ENCODE measurements at places on chromosomes 7 and 10.
A peak's percentile ranks its signal among the peaks of the same experiment; 100 is the strongest.

DNA sequence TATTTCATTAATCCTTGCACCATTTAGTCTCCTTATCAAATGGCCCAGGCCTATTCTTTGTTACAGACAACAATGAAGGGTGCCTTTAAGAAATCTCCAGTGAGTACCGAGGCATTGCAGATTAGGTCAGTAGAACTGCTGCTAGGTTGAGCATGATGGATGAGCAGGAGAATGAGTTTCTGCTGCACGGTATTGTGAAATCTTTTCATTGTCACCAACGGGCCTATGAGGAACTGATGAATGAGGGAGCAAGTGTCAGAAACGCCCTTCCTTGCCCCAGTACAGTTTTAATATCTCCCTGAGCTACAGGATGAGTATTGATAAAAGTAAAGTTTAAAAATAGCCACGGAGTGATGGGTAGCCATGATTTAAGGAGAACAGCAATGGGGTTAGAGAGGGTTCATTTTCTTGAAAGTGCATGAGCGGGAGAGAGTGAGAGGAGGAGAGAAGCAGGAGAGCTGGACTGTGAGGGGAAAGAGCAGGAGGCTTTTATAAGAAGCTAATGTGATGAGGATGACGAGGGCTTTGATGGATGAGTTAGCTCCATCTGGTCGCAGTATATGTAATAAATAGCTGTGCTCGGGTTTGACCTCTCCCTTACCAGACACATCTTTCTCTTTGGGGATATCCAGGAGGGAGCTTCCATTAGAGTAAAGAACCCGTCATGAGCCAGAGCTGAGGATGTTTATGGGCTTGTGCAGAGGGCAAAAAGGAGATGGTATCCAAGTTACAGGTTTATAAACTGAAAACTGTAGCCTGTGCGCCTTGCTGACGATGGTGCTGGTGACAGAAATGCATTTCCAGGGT, 526.1 kb downstream of the LRMDA start:
- no peak for DNase-seq

DNA sequence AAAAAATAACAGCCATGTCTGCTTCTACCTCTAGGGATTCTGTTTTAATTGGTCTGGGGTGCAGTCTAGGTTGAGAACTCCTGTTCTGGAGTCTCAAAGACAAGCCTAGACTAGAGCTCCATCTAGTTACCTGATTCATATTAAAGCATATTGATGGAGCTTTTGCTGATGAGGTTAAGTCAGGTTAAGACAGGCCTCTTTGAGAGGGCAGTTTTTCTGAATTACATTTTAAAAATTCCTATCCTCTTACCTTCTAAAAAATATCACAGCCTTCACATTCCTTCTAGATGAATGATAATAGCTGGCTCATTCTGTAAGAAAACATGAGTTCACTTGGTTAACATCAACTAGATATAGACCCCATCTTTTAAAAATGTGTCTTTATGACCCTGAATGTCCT, 28.9 kb downstream of the MGAM start:
- DNase-seq = no peak

GRCh38 chr10:75011221-75011620, 100.2 kb upstream of the SAMD8 start:
- no peak for DNase-seq

DNA sequence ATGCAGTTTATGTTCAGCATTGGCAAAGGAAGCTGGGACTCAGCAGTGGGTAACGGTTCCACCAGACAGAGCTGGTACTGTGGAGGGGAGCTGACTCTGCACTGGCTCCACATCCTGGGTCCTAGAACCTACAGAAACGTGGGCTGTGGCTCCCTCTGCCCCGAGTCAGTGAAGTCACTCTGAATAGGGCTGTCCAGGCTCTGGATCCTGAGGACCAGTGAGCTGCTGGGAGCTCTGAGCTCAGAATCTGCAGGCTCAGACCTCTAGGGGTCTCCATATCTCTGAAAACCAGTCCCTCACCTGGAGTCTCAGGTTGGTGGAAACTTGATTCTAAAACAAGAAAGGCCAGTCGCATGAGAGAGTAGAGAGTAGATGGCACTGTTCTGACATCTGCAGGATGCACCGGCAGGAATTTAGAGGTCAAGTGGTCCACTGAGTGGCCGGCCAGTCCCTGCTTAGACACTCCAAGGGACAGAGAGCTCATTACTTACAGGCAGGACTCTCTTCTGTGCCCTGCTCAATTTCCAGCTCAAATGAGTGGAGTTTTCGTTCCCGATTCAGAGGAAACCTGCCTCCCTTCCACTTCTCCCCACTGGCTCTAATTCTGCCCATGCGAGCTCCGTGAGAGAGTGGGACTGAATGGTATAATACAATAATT, 18.6 kb downstream of the NPFFR1 start:
- DNase-seq = no peak

GRCh38 chr7:112149734-112150133, 56.5 kb downstream of the DOCK4 start:
- DNase-seq = no peak

DNA sequence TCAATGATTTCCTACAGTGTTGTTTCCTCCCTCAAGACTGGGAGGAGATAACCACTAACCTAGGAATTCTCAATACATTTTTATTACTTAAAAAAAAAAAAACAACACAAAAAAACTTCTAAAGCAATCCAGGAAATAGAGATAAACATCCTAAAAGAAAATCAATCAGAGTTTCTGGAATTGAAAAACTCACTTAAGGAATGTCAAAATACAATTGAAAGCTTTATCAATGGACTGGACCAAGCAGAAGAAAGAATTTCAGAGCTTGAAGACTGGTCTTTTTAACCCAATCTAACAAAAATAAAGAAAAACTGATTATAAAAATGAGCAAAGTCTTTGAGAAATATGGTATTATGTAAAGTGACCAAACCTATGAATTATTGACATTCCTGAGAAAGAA, 394.1 kb downstream of the XPNPEP1 start:
- DNase-seq = no peak

DNA sequence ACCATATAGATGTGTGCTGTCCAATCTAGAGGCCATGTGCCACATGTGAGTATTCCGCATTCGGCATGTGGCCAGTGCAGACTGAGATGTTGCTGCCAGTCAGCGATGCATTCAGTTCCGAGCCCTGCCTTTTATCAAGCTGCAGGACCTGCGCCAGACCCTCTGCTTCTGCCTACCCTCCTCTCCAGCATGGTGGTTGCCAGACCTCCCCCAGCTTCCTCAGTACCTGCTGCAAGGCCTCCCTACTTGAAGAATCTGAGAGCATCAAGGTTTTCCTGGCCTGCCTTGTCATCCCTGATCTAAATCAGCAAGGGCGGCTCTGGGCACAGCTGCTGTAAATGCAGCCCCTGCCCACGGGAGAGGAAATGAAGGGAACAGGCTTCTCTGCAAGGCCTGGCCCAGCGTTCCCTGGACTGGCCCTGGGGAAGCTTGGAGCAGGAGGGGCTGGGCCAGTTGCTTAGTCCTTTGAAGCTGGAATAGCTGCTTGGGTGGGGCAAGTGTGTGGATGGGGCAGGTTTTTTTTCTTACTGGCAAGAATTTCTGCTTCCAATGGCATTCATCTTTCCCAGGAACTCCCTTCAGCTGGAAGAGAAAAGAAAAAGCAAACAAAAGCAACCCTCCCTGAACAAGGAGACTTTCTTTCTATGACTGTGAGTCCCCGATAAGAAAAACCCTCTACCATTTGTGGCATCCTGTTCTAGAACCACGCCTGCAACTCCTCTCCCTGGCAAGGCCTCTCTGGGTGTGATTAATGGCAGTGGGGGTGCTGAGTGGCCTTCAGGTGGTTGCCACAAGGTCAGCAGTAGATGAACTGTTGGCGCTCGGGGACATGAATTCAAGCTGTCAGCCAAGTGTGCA, 93.0 kb downstream of the NHLRC2 start:
- DNase-seq = no peak

GRCh38 chr7:80373429-80374032, 138.3 kb downstream of the GNAT3 start:
- DNase-seq = no peak

- DNase-seq = no peak
Measured at GRCh38 chr7:169276-170172, 22.8 kb upstream of the FAM20C start.

GRCh38 chr7:96418581-96418980, 96.7 kb upstream of the SLC25A13 start:
- DNase-seq = no peak

DNA sequence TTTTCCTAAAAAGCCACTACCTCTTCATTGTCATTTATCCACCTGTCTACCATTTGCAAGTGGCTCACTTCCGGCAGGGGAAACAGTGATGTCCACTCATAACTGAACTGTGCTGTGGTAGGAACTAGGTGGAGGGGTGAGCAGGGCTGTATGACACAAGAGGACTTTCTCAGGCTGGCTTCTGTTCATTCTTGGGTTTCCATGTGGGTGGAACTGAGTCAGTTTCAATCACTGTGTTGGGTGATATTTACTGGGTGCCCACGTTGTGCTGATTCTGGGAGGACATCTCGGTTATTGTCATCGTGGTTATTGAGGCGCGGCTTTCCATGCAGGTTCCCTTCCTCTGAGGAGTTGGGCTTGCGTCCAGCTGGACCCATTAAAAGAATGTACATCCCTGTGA, 38.8 kb downstream of the RAMP3 start:
- peak; percentile 20 for DNase-seq

- DNase-seq = no peak
Measured at GRCh38 chr7:147638566-147638965, 952.0 kb upstream of the C7orf33 start.

- peak; percentile 59 for DNase-seq
Measured at GRCh38 chr10:70145666-70146488, 623 bp downstream of the TYSND1 start.

GRCh38 chr7:71739520-71740173, 607.7 kb downstream of the GALNT17 start:
- no peak for DNase-seq

DNA sequence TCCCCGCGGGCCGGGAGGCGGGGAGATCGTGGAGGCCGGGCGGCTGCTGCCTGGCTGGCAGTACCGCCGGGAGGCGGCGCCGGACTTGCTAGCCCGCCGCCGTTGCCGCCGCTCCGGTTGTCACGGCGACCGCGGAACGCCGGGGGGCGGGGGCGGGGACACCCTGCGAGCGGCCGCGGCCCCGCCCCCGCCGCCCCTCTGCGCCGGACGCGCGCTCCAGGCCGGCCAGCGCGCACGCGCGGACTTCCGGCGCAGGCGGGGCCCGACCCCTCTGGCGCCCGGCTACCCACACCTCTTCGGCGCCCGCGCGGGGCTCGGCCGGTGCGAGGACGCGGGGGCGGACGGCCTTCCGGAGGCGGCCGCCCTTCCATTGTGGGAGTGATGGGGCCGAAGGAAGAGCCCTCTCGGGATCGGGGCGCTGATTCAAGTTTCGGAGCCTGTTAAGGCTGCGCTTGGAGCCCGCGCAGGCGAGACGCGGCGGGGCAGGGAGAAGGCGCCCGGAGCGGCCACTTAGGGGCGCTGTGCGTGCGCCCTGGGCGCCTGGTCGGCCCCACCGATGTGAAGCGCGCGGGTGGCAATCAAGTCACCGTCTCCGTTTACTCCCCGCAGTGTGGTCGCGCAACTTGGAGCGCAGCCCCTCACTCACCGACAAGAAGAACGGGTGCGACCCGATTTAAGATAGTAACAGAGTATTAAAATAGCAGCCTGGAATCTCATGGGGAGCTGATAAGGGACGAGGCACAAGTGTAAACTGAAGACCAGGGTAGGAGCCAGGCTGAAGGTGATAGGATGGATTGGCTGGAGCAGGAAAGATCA, 449 bp upstream of the DPY19L1 start:
- peak; percentile 80 for DNase-seq

GRCh38 chr10:79028056-79028430, 40.7 kb upstream of the ZMIZ1 start:
- no peak for DNase-seq

DNA sequence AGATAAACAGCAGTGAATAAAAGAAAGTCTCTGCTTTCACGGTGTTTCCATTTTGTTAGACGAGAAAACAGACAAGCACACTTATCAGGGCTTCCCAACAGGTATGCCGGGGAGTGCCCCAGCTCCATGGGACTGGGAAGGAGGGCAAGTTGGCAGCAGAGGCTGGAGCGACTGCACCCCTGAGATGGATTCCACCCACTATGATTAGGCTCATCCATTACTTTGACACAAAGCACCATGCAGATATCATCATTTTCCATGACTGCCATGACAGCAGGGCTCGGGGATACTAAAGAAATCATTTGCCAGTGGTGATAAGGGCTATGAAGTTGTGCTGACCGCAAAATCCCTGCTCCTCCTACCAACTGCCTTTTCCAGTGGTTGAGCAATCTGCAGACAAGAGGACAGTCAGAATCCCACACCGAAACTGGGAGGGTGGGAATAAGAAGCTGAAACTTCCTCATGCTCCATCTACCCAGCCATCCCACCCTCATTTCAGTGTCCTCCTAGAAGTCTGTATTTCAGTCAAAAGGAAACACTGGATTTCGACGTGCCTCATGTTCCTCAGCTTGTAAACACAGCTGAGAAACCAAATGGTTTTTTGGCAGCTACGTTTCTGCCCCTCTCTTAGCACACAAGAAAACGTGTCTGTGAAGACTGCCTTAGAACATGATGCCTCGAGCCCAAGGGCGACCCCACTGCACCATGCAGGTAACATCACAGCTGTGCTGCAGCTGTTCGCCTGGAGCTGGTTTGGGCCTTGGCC, 15.5 kb downstream of the CREB3L2 start:
- no peak for DNase-seq
